ENCODE measurements at places on chromosomes 4 and X.

GRCh38 chr4:95153182-95153581, 395.4 kb downstream of the BMPR1B start:
- no peak for DNase-seq

DNA sequence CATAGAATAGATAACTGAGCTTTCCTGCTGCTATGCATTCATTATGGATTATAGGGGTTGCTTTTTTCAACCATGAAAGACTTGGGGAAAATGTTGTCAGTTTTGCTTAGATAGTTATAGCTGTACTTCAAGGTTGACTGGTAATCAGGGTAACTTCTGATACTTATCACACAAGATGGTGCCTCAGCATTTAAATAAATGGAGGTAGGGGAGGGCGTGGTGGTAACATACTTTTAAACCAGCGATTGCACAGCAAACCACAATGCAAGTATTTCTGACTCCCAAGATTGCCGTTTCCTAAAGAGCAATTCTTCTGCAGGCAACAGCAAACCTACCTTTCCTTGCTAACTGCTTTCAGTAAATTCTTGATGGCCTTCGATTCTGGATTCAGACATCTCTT, 1.3 kb downstream of the CXCL10 start:
- no peak for DNase-seq

DNA sequence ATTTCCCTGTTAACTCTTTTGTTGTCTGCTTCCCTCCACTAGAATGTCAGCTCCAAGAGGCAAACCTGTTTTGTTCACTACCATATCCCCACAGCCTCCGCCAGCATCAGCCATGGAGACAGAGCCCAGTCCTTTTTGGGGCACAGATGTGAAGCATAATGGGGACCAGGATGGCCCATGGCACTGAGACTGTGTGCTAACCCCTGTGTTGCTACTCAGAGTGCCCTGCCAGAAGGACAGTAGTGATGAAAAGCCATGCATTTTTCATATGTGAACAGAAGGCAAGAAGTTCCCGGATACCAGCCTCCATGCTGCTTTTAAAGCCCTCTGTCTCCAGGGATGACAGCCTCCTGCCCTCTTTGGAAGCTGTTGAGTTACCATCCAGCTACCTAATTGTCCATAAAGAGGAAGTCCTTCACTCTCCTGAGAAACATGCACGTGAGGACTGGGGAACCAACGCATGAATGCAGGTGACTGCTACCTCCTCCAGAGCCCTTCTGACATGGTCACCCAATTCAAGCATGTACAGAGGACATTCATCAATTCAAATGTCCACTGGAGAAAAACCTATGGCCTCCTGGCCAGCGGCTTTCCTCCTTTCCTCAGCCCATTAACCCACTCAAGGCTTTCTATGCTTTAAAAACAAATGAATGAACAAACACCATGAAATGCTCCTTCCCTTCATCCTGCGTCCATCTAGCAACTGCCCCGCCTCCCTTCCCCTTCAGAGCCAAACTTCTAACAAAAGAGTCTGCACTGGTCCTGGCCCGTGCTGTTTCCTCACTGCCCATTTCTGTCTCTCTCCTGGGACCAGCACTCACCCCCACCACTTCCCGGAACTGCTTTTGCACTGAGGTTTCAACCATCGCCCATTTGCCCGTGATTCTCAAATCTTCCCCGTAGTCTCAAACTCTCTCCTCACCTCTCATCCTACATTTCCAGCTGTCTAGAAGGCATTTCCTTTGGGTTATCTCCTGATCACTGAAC, 18.0 kb downstream of the PNMA6F start:
- no peak for DNase-seq

DNA sequence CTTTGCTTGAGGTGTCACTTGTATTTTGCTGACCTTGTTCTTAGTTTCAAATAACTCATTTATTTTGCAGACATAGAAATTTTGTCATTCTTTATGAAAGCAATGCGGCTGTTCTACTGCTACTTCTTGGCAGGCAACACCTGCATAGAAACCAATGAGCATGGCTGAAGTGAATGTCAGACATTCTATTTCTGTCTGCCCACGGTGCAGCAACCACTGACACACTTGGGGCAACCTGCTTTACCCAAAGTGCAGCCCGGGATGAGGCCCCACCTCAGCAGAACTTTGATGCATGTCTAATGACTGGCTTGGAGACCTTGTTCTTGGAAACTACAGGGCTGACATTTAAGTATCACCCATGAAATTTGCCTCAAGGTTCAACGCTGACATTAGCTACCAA, 93.6 kb downstream of the RBM47 start:
- no peak for DNase-seq

DNA sequence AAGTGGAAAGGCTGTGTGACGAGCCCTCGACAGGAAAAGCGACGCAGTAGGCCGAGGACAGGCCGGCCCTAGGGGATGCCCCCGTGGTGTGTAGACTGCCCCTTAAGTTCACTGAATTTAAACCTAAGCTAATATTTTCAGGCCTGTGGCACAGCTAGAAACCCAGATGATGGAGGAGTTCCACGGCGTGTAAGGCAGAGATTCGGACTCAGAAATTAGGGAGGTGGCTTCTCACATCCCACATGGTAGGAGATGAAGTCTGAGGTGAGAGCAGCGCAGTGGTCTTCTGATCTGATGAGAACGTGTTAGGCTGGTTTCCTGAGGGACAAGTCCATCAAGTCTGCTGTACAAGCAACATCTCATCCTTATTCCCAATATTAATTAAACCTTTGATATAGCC, 7.8 kb downstream of the LRP2BP start:
- DNase-seq: no peak

- DNase-seq: peak; percentile 37
Measured at GRCh38 chrX:68498508-68499379, at the start of gene YIPF6. Gene YIPF6, plus strand, starts transcription at chrX:68499051. Its CDS starts 16 bp downstream, at chrX:68499067.

Data from activated T-cell treated with anti-CD3 and anti-CD28 coated beads for 1 hour (primary cell).